ENCODE measurements at places on chromosomes 6 and 20.

GRCh38 chr6:127539272-127539671, 20.1 kb upstream of the MTCL3 start:
- DNase-seq: no peak

DNA sequence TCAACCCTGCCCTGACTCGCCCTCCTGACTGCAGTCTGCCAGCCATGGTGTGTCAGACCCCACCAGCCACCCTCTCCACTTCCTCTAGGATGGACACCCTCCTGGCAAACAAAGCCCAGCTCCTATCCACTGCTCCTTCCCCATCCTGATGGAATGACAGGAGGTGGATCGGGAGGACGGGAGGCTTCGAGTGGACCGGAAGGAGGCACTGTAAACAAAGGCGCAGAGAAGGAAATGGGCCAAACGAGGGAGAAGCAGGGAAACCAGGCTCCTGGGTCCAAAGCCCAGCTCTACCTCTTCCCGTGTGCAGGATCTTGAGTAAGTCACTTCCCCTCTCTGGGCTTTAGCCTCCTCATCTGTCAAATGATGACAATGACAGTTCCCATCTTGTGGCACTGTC, 40.2 kb downstream of the BPIFB1 start:
- DNase-seq: no peak

GRCh38 chr6:100461278-100461916, 3.3 kb downstream of the SIM1 start:
- no peak for DNase-seq

GRCh38 chr6:63816982-63817436, 181.4 kb downstream of the PHF3 start:
- DNase-seq: no peak

GRCh38 chr6:44268095-44268628, 2.1 kb upstream of the TMEM151B start:
- peak; percentile 35 for DNase-seq
